Activated naive CD8-positive, alpha-beta T cell treated with anti-CD3 and anti-CD28 coated beads for 36 hours (primary cell): ENCODE measurements at places on chromosomes 5 and 9.

GRCh38 chr5:14190194-14191164, 47.3 kb downstream of the TRIO start:
- DNase-seq = no peak

DNA sequence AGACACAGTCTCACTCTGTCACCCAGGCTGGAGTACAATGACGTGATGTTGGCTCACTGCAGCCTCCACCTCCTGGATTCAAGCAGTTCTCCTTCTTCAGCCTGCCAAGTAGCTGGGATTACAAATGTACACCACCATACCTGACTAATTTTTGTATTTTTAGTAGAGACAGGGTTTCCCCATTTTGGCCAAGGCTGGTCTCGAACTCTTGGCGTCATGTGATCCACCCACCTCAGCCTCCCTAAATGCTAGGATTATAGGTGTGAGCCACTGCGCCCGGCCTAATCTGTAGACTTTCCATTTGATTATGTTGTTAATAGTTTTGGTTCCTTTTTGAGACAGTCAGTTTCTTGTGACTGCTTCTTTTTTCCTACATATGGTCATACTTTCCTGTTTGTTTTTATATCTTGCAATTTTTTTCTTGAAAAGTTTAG, 31.0 kb downstream of the MTREX start:
- DNase-seq = peak; percentile 71

GRCh38 chr5:7422316-7423106, 26.6 kb downstream of the ADCY2 start:
- no peak for DNase-seq

- DNase-seq = no peak
Observed at GRCh38 chr9:87378676-87379075, 119.0 kb upstream of the DAPK1 start.

DNA sequence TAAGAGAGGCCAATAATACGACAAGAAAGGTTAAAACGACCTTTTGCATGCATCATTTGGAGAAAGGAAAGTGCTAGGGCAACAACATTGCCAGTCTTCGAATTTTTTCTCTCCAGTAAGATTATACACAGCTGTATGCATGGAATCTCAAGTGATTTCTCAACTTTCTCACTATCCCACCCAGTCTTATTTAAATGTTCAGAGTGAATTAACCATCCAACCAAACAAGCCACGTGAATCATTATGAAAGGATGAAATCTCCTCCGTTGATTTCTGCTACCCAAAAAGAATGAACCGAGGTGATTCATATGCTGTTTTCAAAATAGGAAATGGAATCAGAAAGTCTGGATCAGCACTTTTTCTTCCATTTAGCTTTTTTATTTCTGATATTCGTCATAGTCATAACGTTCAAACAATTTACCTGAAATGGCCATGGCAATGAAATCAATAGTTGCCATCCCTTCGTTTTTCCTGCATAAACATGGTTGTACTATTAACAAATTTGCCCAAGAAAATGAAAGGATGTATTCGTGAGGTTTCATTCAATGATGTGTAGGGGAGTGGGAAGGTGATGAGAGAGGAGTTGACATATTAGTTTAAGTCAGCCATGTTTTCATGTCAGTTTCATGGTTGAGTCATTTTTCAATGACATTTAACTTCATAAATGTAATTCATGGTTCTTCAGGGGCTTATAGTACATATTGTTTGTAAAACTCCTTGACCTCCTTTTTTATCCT, 170.9 kb upstream of the WWC1 start:
- DNase-seq = no peak

DNA sequence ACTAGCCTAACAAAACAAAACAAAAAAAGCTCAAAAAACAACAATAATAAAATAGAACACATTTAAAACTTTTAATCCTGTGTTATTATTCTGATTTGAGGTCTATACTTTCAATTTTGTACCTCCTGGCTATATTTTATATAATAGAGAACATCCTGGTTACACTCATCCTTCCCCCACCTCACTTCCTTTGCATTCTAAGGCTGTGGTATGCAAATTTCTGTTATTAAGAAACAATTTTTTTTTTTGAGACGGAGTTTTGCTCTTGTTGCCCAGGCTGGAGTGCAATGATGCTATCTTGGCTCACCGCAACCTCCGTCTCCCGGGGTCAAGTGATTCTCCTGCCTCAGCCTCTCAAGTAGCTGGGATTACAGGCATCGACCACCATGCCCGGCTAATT, 3.1 kb upstream of the RPL37 start:
- no peak for DNase-seq

GRCh38 chr5:38151878-38152277, 106.5 kb upstream of the EGFLAM start:
- DNase-seq = no peak

DNA sequence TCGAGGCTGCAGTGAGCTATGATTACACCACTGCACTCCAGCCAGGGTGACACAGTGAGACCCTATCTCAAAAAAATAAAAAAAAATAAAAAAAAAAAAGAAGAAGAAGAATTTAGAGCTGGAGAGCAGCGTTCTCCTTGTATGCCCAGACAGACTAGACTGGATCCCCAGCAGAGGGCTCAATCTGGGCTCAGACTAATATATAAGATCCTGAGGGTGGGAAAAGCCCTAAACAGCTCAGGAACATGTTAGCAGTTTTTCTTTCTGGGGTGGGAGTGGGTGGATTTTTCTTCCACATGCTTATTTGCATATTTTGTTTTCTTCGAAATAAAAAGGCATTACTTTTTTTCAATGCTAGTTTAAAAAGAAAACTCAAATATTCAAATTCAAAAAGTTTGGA, 904 bp upstream of the BSPRY start:
- no peak for DNase-seq

GRCh38 chr9:115733318-115734110, 420.1 kb upstream of the PAPPA start:
- no peak for DNase-seq

DNA sequence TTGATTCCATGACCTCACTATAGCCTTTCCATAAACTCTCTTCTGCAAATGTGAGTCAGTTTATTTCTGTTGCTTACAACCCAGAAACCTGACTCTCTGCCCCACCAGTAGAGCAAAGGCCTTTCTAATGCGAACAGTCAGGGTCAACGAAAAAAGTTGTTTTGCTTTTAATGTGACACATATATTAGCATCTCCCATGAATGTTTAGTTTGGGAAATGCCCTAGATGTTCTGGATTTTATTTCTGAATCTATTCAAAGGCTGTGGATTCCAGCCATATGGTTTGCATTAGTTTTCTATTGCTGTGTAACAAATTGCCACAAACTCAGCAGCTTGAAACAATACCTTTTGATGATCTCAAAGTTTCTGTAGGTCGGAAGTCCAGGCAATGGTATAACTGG, 193.5 kb downstream of the GNA14 start:
- no peak for DNase-seq

DNA sequence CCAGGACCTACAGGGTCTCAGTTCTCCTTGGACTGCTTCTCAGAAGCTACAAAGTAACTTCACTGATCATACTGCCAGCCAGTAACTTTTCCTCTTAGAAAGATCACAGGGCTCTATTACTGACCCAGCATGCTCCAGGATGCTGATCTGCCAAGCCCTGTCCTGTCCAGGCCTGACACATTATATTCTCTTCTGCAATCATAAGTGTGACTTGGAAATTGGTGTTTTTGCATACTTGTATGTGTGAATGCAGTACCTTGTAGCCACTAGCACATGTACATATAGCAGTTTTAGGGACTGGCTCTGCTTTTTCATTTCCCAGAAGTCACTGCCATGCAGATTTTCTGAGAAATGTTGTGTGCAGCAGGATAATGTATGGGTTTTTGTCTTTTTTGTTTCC, 40.1 kb upstream of the CCNH start:
- DNase-seq = no peak

DNA sequence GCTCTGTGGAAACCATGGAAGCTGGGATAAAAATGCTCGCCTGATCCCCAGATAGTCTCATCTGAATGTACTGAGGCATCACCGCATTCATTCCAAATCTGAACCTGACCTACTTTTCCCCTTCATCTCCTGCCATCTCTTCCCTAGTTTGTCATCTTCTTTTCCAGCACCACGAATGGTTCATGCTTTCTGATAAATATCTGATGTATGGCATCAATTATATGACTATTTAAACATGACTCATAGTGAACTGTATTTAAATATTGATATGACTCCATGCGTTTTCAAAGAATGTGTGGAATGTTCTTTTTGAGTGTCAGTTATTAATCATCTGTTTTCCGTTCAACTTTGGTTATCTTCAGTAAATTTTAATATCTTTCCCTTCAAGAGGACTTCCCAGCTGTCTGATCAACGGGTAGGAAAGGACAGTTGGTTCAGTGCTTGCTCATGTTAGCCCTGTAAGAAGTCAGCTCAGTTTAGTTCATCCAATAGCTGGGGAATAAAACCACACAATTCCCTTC, 21.1 kb downstream of the BASP1 start:
- DNase-seq = no peak

DNA sequence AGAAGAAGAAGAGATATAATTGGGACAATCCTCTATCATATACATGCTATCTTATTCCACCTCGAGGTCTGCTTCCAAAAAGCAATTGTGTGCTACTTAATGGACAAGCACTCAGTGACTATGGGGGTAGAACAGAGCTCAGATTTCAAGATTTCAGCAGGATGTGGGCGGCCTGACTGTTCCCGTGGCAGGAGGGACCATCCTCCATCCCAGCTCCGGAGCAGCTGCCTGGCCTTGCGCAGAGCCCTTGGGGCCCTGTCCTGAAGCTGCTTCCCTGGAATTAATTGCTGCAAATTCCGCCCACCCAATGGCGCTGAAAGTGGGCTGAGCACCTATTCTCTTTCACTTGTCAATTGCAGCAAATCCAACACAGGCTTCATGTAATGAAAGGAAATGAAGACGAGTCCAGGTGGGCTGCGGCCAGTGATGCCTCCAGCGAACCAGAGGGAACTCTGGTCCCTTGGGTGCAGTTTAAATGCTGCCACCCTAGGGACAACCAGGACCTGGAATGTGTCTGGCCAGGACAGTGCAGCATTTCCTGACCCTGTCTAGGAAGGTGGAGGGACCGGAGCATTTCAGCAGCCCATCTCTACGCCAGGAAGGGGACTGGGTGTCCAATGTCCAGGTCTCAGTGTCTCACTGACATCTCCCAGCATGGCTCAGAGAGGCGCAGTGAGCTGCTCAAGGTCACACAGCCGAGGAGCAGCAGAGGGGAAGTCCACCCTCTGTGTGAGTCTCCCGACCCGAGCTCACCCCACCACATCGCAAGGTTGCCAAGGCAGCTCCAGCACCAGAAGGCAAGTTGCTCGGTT, 50.5 kb upstream of the FCN1 start:
- DNase-seq = no peak

DNA sequence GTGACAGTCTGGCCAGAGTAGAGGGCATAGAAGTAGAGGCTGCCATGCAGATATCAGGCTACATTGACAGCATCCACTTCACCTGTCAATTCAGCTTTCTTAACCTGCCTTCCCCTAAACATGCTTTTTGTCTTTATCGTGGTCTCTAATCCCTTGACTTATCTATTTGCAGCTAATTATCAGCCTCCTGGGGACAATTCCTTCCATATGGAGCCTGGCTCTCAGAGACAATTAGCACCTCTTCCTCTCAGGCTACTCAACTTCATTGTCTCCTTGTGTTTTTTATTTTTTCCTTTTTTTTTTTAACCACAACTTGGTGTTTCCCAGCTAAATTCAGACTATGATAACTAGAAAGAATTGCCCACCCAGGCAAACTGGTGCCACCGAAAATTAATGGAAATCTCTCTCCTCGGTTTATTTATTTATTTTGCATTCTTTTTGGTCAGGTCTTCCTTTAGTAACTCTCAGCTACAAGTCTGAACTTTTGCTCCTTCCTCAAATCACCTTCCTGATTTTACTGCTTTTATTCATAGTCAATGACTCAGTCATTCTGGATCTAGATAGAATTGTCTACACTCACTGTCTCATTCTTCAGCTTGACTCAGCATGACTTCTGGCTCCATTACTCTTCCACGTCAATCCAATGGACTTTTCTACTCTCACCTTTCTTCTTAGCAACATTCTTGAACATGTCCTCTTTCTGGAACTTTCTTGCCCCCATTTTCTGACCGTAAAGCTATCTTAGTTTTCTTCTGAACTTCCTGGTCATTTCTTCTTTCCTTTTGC, 63.0 kb upstream of the BASP1 start:
- DNase-seq = no peak

- DNase-seq = no peak
Observed at GRCh38 chr5:154788212-154788611, 33.0 kb downstream of the LARP1 start.

DNA sequence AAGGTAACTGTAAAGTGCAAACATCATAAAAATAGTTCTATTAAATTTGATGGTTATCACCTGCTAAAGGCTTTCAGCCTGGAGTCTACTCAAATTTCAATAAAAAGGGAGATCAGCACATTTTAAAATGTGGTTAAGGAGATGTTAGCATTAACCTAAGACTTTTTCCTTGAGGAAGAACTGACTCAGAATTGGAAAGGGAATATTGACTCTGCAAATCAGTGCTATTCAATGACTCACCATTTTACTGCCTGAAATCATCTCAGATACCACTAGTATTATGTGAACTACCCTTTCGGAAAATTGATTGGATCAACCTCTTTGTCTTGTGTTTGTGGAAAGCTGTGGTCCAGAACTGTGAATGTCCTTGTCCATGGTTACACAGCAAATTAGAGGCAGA, 113.3 kb downstream of the ADRB2 start:
- DNase-seq = no peak

GRCh38 chr5:131607903-131608540, 27.0 kb downstream of the RAPGEF6 start:
- no peak for DNase-seq

DNA sequence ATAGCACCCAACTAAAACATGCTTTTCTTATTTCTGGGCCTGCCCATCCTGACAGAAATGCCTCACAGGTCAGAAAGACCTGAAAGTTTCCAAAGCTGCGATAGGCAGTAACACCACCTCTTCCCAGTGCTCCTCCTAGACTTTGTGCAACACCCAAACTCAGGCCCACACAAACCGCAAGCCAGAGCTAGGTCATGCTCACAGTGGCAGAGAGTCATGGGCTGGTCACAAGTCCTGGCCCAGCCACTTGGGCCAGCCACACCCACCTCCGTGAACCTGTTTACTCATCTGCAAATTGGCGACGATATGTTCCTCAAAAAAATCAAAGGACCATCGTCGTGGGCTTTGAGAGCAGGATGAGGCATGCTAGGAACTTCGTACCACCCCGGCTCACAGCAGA, 44.0 kb upstream of the SLC25A51 start:
- DNase-seq = no peak

GRCh38 chr9:116133163-116133562, 20.4 kb upstream of the PAPPA start:
- no peak for DNase-seq

GRCh38 chr9:22119522-22120158, 110.5 kb upstream of the CDKN2B start:
- DNase-seq = no peak

- DNase-seq = no peak
Observed at GRCh38 chr5:55072666-55073065, 29.8 kb upstream of the GZMA start.

- DNase-seq = no peak
Observed at GRCh38 chr9:134456756-134457305, 130.6 kb downstream of the RXRA start.

- DNase-seq = no peak
Observed at GRCh38 chr9:136711751-136712689, at the start of gene DIPK1B. DIPK1B (plus strand) TSS chr9:136712572; CDS start chr9:136712666, 94 bp downstream.

GRCh38 chr5:173165177-173166016, 21.1 kb downstream of the BNIP1 start:
- DNase-seq = no peak
